ENCODE measurements at places on chromosomes 6 and 20.

GRCh38 chr6:119119989-119120388 is 41.5 kb upstream of the FAM184A start:
- DNase-seq = no peak

DNA sequence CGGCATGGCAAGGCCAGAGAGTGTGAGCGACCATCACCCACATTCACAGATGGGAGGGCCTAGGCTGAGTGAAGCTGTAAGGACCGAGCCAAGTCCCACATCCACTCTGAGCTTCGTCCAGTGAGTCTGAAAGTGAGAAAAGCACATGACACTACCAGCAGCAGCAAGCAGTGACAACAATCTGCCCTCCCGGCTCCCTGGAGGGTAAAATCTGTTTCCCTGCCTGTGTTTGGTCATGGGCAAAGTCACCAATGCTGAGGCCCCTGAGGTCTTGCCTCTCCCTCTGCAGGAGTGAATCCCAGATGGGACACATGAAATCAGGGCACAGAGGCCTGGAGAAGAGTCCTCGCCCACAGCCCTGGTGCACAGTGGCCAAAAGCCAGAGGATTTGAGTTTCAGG is 6.4 kb upstream of the CST7 start:
- no peak for DNase-seq

- peak; percentile 26 for DNase-seq
Measured at GRCh38 chr6:146041282-146041681, 12.4 kb downstream of the GRM1 start.

GRCh38 chr20:32599783-32600340 is 14.7 kb upstream of the NOL4L start:
- DNase-seq = no peak

DNA sequence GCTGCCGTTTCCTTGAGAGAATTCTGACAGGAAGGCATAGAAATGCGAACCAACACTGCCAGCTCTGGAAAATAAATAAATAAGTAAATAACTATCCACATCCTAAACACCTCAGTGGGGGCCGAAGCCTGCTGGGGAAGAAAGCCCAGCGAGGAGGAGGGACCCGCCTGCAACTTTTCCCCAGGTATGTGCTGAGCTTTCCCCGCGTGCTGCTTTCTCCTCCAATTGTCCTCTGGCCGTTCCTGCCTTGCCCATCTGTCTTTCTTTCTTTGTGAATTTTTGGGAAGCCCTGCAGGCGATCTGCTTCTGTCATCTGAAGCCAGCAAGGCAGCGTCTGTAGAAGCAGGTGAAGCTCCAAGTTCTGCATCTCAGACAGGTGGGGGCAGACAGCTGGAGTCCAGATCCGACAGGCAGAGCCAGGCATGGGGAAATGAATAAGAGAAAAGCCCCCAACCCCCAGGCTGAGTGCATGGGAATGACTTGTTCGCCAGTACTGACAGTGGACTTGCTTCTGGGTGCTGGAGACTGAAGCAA is 49.2 kb upstream of the IL17A start:
- no peak for DNase-seq

- DNase-seq = no peak
Measured at GRCh38 chr20:2080532-2081224, 20.9 kb upstream of the STK35 start.

DNA sequence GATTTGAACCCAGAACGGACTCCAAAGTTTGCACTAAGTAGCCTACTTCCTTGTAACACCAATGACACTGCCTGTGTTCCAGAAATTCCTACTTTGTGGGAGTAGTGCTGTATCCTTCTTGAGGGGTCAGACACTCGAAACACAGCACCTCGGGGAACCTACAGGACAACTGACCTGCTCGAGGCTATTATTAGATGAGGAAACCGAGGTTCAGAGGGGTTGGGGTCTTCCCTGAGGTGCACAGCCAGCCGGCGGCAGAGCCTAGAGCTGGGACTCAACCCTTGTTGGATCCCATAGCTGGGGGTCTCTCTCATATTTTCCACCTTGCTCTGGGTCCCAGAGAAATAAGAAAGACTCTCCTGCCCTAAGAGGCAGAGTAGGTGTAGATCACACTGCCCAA is 89.8 kb upstream of the PTPN1 start:
- no peak for DNase-seq

DNA sequence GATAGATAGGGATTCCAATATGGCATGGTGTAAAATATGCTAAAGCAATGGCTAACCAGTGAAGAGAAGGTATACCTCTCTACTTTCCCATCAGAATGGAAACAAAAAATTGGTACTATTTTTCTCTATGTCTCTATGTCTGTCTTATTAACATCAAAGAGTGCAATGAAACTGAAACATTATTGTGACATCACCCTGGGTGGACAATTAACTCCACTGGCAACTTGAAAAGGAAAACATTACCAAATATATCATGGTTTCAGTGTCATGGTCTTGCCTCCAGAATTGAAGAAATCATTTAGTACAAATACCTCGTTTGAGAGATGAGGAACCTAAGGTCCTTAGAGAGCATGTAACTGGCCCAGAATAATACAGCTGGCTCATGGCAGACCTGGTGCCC is 1132.5 kb upstream of the MAP3K7 start:
- DNase-seq = no peak

DNA sequence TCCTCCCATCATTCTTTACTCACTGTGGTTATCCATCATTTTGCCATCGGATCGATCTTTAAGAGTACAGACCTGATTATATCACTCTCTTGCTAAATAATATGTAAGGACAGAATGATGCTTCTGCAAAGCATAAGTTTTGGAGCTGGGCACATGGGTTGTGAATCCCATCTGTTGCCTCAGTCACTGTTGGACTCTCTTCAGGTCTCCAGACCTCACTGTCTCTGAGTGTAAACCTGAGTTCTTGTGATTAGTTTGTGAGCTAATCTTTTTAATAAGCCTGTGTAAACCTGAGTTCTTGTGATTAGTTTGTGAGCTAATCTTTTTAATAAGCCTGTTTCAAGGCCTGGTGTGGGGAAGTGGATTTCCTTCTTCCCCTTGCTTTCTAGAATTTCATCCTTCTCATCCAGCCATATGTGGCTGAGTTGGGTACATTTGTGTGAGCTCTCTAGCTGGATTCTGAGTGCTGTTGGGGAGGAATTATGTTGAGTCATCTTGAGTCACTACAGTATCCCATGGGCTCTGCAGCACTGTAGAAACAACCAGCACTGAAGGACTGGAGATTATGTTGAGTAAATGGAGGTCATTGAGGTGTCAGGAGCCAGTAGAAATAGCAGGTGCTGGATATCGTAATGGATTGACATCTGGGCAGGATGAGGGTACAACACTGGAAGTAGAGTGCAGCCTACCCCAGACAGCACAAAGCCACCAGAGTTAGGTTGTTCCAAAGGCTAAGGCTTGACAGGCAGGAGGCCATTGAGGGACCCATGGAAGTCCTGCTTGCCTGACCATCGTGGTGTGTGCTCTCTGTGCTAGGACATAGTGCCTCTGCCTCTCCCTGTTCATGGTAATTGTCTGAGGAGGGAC is 52.4 kb downstream of the SCAND1 start:
- DNase-seq = no peak

DNA sequence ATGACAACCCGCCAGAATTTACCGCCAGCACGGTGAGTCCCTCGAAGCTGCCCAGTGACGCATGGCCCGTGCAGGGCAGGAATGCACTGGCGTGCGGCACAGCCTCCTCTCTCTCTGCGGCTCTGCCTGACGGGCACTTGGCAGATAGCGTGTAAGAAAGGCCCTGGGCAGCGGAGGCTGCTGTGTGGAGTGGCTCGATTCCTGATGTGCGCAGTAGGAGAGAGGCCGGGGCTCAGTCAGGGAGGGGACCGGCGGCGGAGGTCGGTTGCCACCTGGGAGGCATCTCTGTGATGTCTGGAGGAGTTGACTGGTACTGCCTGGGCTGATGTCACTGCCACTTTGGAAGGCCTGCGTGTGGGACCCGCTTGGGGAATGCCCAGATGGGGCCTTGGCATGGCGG is 170.7 kb downstream of the TAF4 start:
- no peak for DNase-seq

- DNase-seq = no peak
Measured at GRCh38 chr6:15230827-15231226, 15.0 kb upstream of the JARID2 start.

- DNase-seq = no peak
Measured at GRCh38 chr6:38634518-38634917, 5.2 kb downstream of the BTBD9 start.

GRCh38 chr6:100593522-100593921 is 128.8 kb upstream of the SIM1 start:
- DNase-seq = no peak

DNA sequence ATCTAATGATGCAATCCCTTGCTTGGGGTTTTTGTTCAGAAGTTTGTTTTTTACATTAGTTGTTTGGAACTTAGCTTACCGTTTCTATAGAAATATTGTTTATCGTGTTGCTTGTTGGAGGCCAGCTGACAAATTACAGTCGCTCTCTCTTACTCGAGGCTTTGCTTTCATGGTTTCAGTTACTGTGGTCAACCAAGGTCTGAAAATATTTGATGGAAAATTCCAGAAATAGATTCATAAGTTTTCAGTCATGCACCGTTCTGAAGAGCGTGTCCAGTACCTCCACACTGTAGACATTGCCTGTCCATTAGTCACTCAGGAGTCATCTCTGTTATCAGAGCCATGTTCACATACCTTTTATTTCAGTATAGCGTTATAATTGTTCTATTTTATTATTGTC is 47.9 kb downstream of the DEK start:
- no peak for DNase-seq

DNA sequence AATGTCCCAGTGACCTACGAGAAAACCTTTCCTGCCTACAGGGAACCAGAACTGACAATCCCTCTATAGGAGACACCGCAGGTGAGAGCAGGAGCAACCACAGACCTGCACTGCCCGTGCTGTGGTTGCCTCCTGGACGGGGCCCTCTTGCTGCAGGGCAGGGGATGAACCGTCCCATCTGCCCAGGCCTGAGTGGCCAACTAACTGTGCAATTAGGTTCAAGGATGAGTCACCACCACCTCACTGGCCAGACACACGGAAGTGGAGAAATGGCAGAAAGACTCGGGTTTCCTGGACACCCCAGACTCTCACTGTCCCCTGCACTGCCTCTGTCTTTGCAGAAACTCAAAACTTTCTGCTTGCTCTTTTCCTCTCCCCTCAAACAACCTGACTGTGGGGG is 13.8 kb upstream of the HLA-G start:
- no peak for DNase-seq

DNA sequence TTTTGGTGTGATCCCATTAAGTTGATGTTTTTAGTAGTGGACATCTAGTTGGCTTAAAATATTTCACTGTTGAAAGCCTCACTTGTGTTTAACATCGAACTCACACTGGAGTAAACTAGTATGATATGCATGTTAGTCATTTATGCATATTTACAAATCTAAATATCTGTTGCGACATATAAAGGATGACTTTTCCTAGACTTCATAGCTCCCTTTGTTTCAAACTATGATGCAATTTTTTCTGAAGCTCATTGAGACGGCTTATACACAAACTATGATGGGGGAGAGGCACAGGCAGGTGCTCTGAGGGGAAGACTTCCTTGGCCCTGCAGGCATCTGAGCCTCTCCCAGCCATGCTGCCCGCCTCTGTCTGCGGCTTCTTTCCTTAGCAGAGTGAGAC is 11.8 kb upstream of the FOXC1 start:
- no peak for DNase-seq

- DNase-seq = no peak
Measured at GRCh38 chr6:62803094-62803493, 408.2 kb upstream of the FKBP1C start.

- no peak for DNase-seq
Measured at GRCh38 chr6:85458184-85458583, 8.3 kb downstream of the NT5E start.

GRCh38 chr20:53840532-53840931 is 229.9 kb downstream of the BCAS1 start:
- no peak for DNase-seq

DNA sequence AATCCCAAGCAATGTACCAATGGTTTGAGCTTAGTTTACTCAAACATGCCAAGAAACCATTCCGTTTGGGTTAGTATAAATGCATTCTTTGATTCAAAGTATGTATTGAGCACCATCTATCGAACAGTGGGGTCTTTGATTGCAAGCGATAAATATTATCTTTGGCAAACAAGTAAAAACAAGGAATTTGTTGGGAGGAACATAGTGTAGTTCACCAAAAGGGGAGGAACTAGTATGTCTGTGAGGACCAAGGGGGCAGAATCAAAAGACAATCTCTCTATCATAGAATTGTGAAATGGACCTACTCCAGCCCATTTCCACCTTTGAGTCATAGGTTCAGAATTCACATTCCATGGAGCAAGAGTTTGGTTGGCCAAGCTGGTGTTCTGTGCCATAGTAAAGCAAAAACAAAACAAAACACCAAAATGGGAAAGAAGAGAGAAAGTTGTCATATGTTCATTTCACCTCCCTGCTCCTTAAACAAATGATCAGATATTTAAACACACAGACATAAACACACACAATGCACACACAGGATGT is 266.0 kb downstream of the TSHZ2 start:
- DNase-seq = no peak

GRCh38 chr6:164108869-164109769 is 694.6 kb downstream of the QKI start:
- no peak for DNase-seq

DNA sequence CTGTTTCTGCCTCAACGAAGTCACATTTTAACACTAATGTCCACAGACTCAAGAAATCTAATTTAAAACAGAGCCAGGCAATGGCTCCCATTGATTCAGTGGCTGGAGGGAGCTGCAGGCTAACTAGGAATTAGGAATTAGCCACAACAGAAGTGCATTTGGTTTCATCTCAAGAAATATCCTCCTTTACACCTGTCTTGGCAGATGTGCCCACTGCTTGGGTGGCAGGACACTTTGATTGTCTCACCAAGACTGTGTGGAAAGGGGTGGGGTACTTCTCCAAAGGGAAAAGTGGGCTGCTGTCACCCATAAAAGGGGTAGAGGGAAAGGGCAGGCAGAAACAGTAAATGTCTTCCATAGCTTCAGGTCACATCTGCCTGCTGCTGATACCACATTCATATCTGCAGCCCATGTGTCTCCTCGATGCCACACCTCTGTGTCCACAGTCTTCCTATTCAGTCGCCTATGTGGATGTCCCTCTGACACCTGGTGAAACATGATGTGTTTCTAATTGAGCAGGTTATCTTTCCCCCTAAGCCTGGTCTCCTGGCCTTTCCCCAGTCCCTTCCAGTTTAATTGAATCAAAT is 10.9 kb upstream of the OSER1 start:
- DNase-seq = no peak

DNA sequence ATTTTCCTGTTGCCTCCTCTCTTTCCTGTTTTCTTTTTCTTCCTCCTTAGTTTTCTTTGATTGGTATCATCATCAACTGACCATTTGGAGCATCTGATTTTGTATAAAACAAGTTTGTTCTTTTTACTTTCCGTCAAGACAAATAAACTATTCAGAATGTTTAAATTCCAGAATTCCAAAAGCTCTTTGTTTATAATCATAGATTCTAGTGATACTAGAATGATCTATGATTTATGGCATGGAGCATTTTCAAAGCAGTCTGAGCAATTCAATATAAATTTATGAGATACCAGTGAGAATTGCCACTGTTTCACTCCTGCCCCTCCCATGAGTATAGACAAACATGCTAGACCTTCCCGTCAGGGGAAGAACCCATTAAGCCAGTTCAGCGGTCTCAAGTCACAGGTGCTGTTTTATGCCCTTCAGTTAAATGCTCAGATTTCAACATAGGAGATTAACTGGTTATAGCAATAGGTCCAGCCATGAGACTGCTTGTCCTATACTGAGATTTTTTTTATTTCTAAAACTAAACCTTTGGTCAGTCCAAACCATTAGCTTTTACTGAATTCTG is 60.7 kb downstream of the GRIK2 start:
- DNase-seq = peak; percentile 50

Measured in NCI-H1105 treated with DMSO at 0.1 percent for 48 hours (cell line).